Sigmoid colon (tissue), 7 donors: ENCODE measurements at places on chromosomes 7 and 10. TPM values are rescaled to one million over a fixed set of nuclear protein-coding genes. Genes with fewer than 3 reads are reported as not detected.
A peak's percentile ranks its signal among the peaks of the same experiment; 100 is the strongest.

The MSMB gene
- polyA plus RNA-seq, result not detected

DNA sequence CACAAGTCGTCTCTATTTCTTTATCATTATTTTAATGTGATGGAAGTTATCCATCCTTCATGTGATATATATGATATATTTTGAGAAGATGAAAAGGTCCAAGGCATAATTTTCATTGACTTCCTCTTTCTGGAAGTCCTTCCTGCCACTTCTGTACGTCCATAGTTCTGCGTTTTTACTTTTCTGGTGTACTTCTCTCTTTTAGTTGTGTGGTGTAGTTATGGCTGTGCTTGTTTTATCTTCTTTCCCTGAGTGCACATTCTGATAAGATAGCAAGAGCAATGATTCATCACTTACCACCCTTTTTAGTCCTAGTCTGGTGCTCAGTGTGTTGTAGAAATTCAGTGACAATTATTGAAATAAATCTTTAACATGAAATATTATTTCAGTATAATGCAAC, 231.3 kb upstream of the FERD3L start:
- DNase-seq, result no peak

DNA sequence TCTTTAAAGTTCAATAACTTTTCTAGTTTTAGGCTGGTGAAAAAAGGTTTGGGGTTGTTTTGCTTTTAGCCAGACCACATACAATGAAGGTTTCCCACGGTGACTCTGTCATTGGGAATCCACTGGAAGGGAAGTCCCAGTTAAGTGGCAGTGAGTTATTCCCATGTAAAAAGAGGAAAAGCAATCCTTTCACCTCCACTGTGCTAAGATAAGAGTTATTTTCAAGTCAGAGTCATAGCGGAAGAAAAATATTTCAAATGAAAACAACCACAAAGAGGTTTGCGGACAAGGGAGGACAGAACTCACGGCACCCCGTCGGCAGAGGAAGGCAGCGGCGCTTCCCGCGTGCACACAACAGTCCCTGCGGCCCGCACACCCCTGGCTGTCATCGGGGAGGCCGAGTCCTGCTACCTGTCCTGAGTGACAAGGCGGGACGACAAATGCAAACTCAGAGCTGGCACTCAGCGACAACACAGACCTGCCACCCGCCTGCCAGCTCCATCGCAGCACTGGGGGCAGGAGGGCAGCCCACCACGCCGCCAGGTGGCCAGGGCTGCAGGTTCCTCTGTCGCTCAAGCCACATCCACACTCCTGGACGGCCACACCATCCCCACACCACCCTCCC, 9.3 kb upstream of the PAPOLB start:
- DNase-seq, result no peak

DNA sequence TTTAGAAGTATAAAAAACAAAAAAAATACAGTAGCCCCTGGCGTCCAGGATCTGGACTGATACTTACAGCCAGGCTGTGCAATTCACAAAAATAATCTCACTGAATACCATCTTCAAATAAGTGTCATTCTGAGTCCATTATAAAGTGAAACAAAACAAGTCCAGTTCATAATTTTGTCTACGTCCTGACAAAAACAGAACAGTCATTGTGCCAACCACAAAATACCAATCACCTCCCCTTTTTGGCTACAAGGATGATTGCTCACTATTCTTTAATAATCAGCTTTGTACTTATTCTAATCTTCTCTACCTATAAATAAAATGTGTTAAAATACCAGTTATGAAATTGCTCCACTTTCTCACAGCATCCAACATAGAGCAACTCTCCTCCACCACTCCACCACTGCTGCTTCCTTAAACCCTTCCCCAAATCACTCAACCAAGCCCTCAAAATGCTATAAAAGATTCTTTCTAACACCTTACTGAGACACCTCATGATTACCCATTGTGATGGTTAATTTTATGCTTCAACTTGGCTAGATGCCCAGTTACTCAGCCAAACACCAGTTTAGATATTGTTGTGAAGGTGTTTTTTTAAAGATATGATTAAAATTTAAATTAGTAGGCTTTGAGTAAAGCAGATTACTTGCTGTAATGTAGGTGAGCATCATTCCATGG, 479.8 kb upstream of the SEMA3A start:
- DNase-seq, result no peak

DNA sequence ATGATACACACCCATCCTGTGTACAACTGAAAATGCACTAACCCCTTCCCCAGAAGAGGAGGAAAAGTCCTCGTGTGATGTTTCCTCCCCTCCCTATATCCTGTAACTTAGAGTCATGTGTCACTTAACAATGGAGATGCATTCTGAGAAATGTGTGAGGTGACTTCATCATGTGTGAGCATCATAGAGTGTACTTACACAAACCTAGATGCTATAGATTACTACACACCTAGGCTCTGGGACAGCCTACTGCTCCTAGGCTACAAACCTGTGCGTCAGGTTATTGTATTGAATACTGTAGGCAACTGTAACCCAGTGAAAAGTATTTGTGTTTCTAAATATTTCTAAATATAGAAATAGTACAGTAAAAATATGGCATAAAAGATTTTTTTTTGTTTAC, 98.6 kb upstream of the FAM180A start:
- DNase-seq, result no peak

DNA sequence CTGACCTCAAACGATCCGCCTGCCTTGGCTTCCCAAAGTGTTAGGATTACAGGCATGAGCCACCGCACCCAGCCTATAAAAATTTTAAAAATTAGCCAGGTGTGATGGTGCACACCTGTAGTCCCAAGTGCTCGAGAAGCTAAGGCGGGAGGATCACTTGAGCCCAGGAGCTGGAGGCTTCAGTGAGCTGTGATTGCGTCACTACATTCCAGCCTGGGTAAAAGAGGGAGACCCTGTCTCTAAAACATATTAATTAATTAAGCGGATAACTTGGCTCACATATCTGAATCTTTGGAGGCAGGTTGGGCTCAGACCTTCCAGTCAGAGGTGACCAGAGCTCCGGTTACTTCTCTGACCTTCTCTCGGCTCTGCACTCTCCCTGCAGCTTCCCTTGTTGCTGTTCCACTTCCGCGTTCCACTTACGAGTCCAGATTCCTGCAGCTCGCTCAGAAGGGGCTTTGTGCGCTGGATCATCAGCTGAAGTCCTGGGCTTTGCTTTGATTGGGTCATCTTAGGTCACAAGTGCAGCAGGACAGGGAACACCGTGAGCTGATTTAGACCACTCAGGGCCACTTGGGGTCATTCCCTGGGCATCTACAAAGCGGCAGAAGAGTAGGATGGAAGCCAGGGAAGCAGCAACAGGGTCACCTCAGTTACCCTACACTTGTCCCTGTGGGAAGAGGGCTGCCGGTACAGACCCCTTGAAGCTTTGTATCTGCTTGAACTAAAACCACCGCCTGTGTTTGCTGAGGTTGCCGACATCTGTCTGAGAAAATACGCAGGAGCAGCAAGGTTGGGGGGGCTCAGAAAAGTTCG, 2.0 kb upstream of the ARPC1B start:
- peak; percentile 71 for DNase-seq

The PAX4 gene
- polyA plus RNA-seq, result 0.13 TPM

- peak; percentile 91 for DNase-seq
These were observed at the start of gene FAS for GRCh38 chr10:88990384-88991160. Gene FAS, plus strand, starts transcription at chr10:88990798. Its CDS starts 79 bp downstream, at chr10:88990877.

GRCh38 chr7:94875201-94875600, 32.2 kb upstream of the PPP1R9A start:
- no peak for DNase-seq

DNA sequence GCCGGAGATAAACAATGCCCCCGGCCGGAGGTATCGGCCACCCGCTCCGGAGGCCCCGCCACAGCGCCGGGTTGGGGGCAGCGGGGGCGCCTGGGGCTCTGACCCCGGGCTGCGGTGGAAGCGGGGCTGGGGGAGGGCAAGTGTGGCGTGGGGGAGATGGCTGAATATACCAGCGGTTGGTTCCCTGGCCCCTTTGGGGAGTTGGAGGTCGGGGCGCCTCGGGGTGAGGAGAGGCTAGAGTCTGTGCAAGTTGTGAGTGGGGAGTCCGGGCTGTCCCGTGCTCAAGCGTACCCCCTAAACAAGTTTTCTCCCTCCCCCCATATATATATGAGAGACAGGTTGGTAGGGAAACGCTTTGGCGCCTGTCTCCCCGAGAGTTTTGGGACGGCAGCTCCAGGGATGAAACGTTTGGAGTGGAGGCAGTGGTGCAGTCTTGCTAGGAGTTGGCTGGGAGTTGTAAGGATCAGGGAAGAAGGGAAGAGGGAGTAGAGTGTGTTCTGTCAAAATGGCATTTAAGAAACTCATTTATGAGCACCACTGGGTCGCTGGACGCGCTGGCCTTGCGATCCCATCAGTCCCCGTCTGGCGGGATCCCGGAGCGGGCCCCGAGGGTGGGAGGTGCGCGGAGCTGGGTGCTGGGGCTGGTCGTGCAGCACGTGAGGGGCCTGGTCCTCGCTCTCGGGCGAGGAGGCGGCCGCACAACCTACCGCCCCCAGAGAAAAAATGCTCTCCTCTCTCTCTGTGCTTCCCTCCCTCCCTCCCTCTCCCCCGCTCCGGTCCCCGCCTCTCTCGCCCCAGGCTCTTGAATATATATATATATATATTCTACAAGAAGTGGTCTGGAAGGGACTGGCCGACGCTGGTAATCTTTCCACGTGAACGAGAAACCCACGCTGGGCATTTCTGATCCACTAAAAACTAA, 1.1 kb downstream of the TET1 start:
- DNase-seq, result peak; percentile 67

The SUN3 gene
- not detected for polyA plus RNA-seq

The NKX2-3 gene
- polyA plus RNA-seq, result 5.8 TPM

The EEPD1 gene
- polyA plus RNA-seq, result 6.6 TPM

The SFMBT2 gene
- 1.2 TPM for polyA plus RNA-seq
